HEK293T (cell line): ENCODE measurements at places on chromosomes 16 and 17.

DNA sequence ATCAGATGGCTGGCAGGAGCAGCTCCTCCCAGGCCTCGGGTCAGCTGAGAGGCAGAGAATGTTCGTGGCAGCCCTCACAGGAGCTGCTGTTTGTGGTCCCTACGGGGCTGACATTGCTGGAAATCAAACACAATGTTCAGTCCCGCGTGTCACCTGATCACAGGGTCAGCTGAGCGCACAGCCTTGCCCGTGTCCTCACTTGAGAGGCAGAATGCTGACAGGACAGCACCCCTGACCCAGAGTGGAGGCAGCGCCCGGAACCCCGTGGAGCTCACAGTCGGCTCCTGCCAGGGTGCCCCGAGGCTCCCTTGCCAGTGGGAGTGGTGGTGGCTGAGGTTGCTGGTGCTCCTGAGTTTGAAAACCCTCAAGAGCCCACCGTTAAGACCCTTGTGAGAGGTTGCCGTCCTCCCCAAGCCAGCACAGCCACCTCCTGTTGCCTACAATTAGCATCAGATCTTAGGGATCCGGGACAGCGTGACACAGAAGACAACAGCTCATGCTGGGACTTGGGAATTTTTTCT lies 3.6 kb upstream of the CHMP6 start:
- DNase-seq: no peak

- DNase-seq: no peak
Observed at GRCh38 chr16:68802190-68802589, 41.1 kb upstream of the TANGO6 start.

- DNase-seq: peak; percentile 79
Observed at GRCh38 chr16:87076950-87077749, 240.0 kb downstream of the C16orf95 start.

- no peak for DNase-seq
Observed at GRCh38 chr16:15605839-15606517, 37.0 kb downstream of the MARF1 start.

- no peak for DNase-seq
Observed at GRCh38 chr17:74078363-74078941, 125.0 kb upstream of the RPL38 start.

DNA sequence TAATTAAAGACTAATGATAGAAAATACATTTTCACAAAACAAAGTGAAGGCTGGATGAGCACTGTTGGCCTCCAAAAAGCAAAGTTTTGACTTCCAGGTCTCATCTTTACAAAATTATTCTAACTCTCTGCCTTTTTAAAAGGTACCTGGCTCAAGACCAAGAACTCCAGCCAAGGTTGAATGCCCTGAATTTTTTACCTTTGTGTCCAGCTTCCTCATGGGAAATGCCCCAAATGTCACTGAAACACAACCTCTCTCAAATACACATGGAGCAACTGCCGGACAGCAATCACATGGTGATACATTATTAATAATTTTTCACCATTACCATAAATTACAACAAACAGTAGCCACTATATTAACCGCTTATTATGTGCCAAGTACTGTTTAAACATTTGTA lies 32.2 kb downstream of the ADAMTS18 start:
- no peak for DNase-seq

DNA sequence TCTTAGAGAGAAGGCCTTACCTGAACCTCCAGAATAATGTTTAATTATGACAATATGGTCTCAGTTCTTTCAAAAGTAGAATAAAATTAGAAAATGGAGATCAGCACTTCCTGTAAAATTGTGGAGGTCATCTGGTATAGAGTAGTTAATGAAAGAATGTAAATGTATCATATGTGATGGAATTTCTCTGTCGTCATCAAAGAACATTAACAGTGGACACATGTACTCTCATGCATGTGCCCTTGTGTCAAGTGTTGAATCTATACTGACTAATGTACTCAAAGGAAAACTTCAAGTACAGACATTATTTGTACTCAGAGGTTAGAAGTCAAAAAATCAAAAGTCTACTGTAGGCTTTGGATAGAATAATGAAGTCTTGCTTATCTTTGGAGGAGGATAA lies 129.2 kb upstream of the MYOCD start:
- DNase-seq: no peak

DNA sequence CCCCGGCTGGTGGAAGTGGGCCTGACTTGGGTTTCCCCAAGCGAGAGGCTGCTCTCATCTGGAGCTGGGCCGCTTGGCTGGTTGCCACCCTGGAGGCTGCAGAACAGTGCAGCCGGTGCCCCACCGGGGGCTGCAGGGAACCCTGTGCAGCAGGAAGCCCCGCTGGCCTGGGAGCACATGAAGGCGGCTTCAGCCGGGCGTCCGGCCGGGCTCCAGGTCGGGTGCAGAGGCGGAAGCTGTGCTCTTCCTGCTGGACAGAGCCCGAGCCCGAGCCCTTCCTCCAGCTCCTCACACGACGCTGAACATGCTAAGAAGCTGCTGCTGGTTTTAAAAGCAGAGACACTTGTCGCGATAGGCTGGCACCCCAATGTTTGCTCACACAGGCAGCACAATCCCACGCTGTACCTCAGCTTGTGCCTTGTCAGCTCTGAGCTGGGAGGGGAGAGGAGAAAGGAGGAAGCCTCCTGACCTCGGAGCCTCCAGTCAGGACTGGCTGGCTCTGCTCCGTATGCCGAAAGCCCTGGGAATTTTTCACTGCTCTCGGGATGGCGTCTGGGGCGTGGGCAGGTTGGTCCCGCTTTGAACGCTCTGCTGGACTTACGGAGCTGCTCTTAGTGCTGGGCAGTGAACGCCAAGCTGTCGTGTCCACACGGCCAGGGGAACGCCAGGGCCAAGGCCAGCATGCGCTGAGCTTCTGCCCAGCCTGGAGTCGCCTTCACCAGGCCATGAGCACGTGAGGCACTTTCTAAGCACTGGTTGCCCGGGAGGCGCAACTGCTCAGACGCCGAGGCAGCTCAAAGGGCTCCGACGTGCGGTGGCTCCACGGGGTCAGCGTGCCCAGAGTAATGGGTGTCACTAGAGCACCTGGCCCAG lies 8.8 kb downstream of the CDK5R1 start:
- DNase-seq: no peak

- DNase-seq: peak; percentile 77
Observed at GRCh38 chr16:84925092-84925772, 86.1 kb downstream of the ZDHHC7 start.

DNA sequence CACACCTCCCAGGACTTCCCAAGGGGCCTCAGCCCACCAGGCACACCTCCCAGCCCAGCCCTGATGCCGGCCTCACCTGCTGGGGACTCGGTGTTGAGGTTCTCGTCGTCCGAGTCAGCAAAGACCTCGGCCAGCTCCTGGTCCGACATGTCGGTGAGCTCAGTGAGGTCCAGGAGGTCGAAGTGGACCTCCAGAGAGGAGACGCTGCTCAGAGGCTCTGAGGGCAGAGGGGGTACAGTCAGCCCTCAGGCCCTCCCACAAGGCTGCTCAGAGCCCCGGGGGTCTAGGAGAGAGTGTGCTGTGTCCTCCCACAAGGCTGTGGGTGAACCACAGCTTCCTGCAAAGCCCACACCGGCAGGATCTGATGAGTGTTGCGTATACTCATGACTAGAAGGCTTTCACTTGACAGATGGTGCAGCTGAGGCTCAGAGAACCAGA lies 10.5 kb downstream of the DBNDD1 start:
- no peak for DNase-seq

GRCh38 chr17:59837308-59838051 lies 55.3 kb downstream of the TUBD1 start:
- DNase-seq: peak; percentile 37

DNA sequence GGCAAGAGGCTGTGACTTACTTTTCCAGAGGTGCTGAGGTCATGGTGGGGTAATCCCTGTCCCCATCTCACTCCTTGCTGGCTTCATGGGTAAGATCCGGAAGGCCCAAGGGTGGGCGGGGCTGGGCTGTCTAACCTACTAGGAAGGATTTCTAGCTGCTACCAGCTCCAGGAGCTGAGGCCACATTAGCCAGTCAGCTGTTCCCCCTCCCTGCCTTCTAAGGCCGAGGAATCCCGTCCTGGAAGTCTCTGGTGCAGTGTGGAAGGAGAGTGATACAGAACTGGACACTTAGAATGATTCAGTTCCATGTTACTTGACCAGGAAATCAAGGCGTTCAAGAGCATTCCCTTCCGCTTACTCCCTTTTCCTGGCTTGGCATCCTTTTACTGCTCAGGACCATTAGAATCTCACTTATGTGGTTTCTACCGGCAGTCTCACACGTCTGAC lies 8.9 kb downstream of the GNGT2 start:
- no peak for DNase-seq

- no peak for DNase-seq
Observed at GRCh38 chr17:39147221-39148185, 3.9 kb downstream of the PLXDC1 start.

DNA sequence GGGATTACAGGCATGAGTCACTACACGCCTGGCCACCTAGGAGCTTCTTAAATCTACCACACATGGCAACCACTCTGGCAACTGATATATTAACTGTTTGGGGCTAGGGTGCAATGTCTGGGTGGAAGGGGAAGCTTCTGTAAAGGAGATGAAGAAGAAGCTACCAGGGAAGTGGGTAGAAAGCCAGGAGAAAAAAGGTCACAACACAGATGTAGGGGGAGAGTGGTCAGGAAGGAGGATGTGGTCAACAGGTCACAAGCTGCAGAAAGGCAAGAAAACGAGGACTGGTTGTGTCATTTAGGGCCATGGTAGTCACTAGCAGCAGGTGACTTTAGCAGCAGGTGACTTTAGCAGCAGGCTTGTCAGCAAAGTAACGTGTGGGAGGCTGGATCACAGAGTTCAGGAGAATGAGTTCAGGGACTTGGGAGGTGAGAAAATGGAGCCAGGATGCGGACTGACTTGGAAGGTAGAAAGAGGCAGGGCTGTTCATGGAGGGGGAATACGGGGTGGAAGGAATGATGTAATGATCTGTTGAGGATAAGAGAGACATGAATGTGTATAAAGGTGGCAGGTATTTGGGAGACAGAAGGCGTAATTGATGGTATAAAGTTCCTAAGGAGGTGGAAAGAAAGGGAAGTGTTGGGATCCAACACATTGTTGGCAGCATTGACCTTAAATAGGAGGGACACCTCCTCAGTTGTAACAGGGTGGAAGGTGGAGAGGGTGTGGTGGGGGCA lies 16.3 kb upstream of the WFIKKN2 start:
- no peak for DNase-seq

DNA sequence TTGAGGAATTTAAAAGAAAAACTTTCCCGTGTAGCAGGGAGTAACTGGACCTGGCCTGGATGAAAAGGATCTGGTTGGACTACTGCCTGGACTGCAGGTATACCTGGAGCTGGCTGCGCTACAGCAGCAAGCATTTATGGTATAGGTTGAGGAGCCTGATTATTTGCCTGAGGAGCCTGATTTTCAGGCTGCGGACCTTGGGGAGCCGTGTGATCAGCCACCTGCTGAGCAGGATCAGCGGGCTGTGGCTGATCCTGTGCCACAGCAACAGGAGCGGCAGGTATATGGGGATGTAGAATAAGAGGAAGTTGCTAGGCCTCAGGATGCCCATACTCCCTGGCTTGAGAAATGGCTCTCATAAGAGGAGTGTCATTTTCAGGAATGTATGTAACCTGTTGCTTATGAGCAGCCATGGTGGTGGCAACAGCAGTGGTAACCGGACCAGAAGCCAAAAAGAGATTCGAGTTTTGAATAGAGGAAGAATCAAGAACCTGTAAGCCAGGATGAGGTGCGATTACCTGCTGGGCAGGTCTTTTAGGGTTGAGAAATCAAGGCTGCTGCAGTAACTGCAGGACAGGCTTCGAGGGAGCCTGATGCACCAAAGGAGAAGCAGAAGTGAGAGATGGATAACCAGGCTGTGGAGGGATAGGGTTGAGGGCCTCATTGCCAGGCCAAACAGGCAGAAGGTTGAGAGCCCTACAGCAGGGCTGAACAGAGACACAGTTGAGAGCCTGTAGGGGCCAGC lies 60.9 kb upstream of the ARL4D start:
- no peak for DNase-seq

DNA sequence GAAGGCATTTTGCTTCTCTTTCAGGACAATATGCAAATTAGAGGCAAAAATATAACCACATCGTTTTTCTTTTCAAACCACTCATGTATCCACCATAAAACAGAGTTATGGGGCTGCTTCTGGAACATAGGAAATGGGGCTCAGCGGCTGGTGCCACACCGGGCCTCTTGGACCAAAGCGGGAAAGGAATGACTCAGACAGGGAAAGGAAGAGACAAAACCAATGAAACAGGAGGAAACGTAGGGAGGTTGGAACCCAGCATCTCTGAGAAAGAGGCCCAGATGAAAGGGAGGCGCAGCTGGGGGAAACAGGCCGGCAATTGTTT lies 28.5 kb downstream of the CUEDC1 start:
- no peak for DNase-seq

GRCh38 chr17:76131051-76131691 lies 9.9 kb downstream of the FOXJ1 start:
- DNase-seq: no peak

GRCh38 chr16:1538804-1539520 lies 5.5 kb downstream of the TMEM204 start:
- no peak for DNase-seq

DNA sequence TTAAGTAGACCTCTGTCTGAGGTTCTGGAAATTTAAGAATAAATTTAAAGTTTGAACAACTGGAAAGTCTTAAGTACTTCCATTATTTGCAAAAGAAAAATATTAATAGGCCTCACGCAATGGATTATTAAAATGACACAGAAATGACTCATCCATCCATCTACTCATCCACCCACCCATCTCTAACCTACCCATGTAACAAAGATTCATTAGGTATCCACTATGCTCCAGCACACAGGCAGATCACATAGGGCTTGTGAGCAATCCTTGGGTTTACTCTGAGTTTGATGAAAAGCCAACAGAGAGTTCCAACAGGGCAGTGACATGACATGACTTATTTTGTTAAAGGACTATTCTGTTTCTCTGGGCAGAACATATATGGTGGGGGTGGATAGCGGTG lies 93.3 kb downstream of the HELZ start:
- DNase-seq: no peak

- no peak for DNase-seq
Observed at GRCh38 chr17:67575325-67575724, 142.4 kb upstream of the NOL11 start.

DNA sequence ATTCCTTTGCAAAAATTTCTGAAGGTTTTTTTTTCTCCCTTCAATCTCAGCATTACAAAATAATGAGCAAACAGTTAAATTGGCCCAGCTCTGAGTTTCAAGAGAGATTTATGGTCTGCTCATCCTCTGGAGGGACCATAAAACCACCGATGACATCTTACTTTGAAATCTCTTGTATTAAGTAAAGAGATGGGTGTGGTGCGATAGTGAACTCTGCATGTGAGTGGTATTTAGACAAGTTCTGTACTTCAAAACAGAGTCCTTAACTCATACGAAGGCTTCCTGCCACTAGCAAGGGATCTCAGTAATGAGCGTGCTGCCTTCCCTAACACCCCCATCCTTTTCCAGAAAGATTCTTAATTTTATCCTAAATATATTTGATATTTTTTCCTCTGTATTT lies 2.1 kb downstream of the FAM20A start:
- DNase-seq: no peak
